ENCODE measurements at places on chromosomes 1 and 21.

GRCh38 chr1:77245830-77246229, 26.6 kb upstream of the PIGK start:
- no peak for DNase-seq

DNA sequence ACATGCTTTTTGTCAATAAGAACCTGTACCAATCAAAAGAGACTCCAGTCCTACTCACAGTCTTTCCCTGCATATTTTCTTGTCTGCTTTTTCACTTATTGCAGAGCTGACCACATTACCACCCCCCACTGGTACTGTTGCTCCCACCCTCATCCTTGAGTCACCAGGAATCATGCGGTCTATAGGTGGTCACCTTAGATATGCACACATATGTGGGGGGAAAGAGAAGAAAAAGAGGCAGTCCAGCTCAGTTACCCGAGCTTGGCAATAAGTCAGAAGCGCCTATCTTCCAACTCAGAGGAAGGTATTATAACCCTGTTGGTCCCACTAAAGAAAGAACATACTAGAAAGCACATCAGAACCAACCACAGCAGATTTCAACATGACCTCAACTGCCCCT, 119.2 kb downstream of the SMYD2 start:
- no peak for DNase-seq

- DNase-seq = no peak
Observed at GRCh38 chr1:94646141-94646643, 104.6 kb upstream of the F3 start.

GRCh38 chr1:43418858-43419257, 29.2 kb downstream of the SZT2 start:
- no peak for DNase-seq

DNA sequence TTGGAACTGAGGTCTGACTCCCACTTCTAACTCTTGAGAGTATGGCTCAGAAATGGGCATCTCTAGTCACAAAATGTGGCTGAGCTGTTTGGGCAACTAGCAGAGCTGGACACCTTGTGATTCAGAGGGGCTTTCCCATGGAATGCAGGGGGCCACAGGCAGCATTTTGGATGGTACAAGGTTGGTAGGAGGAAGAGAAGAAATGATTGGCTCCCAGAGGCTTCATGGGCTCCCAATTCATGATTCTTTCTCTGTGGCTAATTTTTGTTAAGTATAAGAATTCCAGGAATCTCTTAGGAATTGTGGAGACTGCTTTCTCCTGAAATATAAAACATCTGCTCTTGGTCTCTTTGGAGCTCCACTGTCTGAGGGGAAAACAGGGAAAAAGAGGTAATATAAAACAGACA, 49.7 kb downstream of the PBX1 start:
- DNase-seq = no peak

- DNase-seq = no peak
Observed at GRCh38 chr1:70717656-70718055, 306.6 kb downstream of the CTH start.

DNA sequence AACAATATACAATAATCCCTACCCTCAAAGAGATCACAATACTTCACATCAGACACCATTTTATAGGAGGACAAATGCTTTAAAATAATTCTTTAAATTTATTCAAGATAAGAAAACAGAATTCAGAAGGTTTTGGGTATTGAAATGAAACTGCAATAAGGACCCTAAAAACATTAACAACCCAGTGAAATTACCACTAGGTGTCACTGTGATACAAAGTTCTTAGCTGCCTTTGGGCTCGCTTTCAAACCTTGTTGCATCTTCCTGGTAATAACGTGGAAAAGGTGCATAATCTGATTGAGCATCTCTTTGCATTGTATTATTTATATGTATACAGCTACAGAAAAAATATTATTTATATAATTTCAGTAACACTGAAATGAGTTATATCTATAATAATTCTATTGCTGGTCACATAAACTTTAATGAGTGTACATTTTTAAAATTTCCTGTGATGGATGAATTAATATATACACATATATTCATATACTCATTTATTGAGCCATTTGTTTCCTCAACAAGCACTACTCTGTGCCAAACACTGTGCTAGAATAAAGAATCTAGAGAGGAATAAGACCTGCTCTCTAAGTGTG, 185.2 kb downstream of the FAF1 start:
- DNase-seq = no peak

DNA sequence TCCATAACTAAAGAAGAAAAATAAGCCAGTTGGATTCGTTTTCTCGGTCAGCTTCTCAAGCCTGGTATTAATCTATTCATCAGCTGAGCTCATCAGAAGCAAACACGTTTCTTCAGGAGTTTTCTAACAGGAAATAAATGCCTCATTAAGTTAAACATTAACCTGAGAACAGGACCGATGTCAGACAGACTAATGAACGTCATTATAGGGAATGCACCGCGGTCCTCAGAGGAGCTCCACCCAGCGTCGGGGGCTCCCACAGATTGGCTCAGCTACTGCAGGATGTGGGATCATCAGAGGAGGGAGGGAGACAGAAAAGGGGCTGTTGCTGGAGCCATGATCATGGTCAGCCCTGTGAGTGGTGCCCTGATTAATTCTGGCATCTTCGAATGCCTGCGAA, 615.4 kb downstream of the PTPRU start:
- DNase-seq = no peak

DNA sequence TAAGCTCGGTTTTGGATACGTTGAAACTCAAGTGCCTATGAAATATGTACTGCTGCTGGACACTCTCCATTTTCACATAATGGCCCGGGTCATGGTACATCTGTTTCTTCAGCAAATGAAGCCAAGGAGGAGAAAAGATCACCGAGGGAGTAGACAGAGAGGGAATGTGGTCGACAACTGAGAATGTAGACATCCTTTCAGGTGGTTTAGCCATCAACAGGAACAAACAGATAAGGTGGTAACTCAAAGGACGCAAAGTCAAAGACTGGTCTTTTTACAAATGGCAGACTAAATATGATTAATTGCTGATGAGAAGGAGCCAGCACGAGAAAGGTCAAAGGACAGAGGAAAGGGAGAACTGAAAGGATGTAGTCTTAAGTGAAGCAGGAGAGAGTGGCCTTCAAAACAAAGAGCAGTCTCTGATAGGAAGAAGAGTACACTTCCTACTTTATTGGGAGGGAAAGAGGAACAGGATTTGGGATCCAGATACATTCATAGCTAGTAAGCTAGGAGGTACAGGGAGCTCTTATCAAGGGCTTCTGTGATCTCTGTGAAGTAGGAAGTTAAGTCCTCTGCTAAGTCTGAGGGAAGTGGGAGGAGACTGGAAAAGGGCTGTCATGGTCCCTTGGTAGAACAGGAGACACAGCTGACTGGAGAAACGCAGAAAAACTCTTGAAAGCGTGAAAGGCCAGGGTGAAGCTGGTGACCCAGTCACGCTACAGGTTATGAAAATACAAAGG, 28.3 kb downstream of the NUP133 start:
- no peak for DNase-seq

GRCh38 chr1:25056536-25056935, 126.5 kb upstream of the RUNX3 start:
- no peak for DNase-seq

DNA sequence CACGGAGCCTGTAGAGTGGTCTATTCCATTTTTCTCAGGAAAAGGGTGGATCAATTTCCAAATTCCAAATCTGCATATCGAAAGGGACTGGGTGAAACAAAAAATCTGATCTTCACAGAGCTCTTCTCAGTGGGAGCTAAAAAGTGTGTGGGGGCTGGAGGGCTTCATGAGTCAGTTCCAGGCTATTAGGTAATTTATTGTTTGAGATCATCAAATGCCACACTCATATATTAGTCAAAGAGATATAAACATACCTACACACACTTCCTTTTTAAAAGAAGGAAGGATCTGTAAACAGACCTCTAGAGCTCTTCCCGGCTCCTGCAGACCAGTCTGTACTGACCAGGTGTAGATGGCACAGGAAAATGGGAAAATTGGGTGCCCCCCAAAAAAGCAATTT, 175.4 kb downstream of the ZBTB18 start:
- DNase-seq = no peak

DNA sequence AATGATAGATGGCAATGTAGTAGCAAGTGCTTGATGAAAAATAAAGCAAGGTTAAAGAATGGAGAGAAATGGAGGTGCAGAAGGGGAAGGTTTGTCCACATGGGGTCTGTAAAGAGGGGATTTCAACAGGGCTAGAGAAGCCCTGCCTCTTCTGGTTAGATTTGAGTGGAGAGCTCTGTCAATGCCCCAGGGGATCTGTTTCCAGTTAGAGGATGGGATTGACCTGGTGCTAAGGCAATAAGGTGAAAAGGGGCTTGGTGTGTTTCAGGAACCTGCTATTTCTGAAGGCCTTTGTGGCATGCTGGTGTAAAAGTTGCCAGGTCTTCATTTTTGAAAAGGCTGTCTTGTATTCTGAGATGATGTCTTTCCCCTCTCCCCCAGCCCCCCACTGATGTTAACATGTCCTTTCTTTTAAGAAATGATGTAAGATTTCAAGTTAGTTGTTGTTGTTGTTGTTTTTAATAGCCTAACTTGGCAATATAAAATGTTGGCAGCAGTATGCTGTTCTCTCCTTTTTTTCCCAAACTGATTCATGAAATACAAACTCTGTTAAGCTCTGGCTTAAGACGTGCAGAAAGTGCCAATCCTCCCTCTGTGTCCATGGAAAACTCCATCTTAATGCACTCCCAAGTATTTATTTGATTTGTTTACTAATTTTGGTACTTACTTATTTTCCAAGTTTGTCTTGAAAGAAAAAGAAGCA, 370.3 kb upstream of the ADGRL2 start:
- DNase-seq = no peak

GRCh38 chr1:213960963-213961362, 26.8 kb upstream of the PROX1 start:
- DNase-seq = no peak

DNA sequence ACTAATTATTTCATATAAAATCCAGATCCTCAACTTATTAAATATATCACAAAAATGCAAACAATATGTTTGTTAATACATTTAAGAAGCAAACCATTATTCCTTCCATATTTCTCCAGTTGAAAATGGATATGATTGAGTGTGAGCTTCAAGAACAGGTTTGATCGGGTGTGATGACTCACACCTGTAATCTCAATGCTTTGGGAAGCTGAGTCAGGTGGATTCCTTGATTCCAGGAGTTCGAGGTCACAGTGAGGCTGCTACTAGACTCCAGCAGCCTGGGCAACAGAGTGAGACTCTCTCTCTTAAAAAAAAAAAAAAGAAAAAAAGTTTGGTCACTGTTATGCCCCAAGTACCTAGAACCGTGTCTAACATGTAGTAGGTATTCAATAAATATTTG, 42.9 kb upstream of the RRP15 start:
- no peak for DNase-seq

DNA sequence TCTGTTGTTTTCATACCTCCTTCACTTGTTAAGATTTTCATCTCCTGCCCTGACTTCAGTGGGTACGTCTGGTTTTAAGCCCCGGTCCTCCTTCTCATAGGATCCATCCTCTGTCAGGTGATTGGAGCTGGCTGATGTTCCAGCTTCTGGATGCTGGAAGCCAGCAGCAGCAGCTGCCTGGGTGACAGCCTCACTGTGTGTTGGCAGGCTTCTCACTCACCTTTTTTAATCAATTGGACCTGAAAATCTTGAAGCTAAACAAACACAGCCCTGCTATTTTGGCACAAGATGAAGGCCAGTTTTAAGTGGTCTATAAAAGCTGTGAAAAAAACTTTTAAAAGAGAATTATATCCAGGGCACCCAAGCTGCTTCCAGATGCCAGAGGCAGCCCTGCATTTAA, 181.0 kb downstream of the DISC1 start:
- no peak for DNase-seq
